ENCODE measurements at places on chromosomes 2 and 18.

DNA sequence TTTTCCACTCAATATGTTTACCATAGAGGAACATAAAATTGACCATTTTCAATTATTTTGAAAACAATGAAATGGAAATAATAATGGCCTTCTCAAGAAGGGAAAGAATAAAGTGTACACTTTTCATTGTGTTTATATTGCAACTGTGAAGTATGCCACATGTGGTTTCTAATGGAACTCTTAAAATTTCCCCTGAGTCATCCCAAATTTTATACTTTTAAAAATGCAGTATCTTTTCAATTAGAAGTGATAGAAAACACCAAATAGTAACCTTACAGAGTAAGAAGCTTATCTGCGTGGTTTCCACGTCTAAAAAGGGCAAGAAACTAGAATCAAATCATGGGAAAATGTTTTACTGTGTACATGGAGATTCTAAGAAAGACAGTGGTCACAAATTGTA, 70.0 kb downstream of the SCG2 start:
- DNase-seq, result no peak

DNA sequence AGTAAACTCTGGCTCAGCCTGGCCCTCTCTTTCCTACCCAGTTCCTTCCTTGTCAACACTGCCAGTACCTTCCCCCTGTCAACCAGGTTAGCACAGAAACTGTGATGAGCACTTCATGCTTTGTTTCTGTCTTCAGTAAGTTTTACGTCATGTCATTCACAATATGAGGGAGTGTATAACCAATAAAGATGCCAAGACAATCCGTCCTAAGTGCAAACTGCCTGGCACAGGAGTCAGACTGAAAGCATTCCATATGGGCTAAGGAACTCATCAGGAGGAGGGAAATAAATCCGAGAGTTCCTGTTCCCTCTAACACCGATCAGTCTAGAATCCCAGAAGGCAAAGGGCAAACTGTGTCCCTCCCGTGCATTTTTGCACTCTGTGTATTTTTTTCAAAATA, 507.2 kb downstream of the CMPK2 start:
- DNase-seq, result no peak

DNA sequence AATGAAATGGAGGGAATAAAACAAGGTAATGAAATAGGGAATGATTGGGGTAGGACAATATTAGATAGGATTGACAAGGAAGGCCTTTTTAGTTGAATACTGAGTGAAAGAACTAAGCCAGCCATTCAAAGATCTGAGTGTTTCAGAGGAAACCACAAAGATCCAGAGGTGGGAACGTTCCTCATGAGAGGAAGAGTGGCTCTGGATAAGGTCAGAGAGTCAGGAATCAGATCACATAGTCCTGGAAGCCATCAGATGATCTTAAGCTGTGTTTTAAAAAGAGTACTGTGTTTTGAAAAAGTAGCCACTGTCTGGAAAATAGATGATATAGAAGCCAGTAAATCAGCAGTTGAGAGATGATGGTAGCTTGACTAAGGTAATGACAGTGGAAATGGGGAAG, 11.8 kb downstream of the TTLL4 start:
- no peak for DNase-seq

- DNase-seq, result no peak
Measured at GRCh38 chr2:158542577-158542976, 85.8 kb downstream of the PKP4 start.

DNA sequence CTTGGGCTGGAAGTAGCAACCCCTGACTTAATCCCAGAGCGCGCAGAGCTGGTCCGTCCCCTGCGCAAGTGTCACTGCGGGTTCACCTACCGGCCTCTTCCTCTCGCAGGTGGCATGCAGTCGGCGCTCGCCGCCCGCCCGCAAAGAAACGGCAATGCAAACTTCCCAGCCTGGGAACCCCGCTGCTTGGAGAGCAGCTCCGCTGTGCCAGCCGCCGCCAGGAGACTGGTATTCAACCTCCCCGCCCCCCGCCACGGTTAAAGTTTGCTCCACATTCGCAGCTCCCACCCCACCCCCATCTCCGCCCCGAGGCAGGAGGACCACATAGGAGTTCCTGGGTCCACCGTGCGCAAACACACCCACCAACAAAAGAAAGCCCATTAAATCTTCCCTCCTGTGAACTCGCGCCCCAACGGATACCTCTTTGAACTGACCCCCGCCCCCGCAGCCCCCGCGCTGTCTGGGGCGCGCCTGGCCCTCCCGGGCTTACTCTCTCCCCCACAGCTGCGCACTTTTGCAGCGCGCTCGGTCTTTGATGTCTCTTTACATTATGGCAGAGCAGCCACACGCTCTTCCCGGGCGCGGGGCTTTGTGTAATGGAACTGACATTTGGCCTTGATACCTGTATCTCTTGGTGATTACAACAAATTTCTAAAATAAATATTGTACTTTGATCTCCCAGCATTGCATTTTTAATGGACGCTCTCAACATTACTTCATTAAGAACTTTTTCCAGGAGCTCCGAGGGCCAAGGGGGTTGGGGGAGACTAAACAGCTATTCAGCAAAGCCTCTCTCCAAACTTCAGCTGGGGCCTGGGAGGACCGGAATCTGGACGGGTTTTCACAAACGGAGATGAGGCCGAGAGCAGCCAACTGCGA, 3.1 kb upstream of the SP5 start:
- no peak for DNase-seq

DNA sequence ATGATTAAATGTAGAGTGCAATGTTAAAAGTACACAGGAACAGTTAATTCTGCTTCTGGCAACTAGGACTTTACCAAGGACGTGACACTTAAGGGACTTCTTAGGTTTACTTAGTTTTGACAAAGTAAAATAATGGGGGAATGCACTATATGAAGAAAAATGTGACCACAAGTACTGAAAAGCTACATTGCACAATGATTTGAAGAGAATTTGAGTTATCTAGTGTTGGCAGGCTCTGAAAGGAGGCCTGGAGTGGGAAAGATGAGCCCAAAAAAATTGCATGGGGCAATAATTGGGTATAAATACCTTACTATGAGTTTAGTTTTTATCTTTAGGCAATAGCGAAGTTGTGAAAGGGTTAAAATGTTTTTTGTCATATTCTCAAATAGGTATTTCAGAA, 173.7 kb downstream of the DOK6 start:
- no peak for DNase-seq

- DNase-seq, result no peak
Measured at GRCh38 chr2:158142568-158143332, 41.1 kb downstream of the UPP2 start.

DNA sequence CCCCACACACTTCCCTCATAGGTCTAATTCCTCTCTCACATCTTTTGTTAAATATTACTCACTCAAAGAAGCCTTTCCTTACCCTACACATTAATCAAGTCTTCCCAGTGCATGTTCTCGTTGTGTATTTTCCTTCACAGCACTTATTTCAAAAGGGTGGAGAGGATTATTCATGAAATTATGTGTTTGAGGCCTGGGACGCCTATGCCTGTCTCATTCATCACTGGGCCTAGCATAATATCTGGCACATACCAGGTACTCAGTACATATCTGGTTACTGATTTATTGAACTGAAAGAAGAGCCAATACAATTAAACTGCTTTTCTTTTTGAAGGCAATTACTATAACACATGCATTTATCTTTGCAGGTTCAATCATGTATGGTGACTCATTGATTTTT, 15.1 kb upstream of the MALL start:
- DNase-seq, result no peak

DNA sequence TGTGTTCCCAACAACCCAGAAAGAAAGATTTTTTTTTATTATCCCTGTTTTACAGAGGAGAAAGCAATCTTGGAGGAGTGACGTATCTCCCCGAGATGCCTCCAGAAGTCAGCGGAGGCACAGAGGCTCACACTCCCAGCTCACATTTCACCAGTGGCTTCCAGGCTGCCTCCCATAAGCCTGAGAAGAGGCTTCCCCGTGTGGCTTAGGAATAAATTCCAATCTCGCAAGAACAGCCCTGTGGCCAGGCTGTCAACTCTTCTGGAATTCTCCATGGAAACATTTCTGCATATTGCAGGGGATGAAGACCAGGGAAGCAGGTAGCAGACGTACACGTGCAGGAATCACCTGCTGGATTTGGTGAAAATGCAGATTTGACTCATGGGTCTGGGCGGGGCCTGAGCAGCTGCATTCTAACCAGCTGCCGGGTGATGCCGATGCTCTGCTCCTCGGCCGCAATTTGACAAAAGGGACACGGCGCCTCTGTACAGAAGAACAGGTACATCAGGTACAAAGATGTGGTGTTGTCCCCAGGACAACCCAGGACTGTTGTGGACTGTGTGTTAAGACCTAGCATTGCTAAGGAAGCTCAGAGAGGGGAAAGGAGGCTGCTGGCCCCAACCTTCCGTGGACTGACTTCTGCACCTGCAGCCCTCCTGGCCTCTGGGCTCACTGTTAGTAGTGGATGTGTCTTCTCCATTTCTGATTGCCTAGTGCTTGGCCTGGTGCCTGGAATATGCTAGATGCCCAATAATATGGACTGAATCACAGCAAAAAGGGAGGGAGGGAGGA, 114.2 kb upstream of the ID2 start:
- no peak for DNase-seq

DNA sequence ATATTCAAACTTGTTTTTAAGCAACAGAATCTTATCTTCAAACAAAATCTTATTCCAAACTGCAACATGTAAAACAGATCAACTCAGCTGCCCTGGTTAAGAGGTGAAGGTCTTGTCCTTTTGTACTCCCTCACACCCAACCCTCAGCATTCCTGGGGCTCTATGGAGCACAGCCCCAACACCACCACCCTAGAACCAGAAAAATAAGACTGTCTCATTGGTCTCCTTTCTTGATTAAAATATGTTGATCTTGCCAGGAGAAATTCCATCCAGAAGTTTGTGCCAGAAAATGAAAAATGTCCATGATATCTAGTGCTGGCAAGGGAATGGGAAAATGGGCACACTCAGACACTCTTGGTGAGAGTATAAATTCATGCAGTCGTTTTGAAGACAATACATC, 62.1 kb upstream of the TMEM17 start:
- no peak for DNase-seq

DNA sequence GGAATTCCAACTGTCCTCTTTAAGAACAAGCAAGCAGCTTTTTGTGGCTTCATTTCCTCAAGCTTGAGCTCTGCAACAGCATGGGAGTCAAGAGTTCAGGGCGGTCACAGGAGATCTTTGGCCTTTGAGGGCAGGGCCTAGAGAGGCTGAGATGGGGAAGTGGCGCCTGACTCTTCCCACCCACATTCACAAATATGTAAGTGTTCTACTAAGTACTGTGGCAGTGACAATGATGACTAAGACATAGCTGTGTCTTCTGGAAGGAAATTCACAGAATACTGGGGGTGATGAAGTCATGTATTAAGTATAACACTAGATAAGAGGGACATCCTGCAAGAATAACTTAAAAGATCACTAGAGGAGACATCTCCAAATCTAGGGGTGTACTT, 15.0 kb downstream of the RND3 start:
- no peak for DNase-seq

- no peak for DNase-seq
Measured at GRCh38 chr2:180938451-180938850, 42.0 kb upstream of the UBE2E3 start.

- DNase-seq, result no peak
Measured at GRCh38 chr2:11373096-11373495, 28.7 kb upstream of the ROCK2 start.

- no peak for DNase-seq
Measured at GRCh38 chr2:111162718-111163331, 42.1 kb downstream of the BCL2L11 start.

DNA sequence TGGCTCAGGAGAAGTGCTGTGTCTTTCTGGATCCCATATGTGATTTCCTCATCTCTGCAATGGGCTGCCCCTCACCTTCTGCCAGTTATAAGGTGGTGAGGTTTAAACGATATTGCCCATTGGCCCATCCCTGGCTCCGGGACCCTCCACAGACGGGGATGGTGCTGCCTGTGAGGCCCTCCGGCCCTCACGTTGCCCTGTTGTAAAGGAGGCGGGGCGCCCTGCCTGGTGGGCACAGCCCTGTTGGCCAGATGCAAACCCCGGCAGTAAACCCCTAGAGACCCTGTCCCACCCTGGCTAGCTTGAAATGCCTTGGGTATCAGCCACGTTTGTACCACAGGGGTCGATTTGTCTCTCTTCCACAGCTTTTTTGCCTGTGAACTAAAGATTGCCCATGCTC, 7.4 kb downstream of the ARHGEF4 start:
- no peak for DNase-seq

DNA sequence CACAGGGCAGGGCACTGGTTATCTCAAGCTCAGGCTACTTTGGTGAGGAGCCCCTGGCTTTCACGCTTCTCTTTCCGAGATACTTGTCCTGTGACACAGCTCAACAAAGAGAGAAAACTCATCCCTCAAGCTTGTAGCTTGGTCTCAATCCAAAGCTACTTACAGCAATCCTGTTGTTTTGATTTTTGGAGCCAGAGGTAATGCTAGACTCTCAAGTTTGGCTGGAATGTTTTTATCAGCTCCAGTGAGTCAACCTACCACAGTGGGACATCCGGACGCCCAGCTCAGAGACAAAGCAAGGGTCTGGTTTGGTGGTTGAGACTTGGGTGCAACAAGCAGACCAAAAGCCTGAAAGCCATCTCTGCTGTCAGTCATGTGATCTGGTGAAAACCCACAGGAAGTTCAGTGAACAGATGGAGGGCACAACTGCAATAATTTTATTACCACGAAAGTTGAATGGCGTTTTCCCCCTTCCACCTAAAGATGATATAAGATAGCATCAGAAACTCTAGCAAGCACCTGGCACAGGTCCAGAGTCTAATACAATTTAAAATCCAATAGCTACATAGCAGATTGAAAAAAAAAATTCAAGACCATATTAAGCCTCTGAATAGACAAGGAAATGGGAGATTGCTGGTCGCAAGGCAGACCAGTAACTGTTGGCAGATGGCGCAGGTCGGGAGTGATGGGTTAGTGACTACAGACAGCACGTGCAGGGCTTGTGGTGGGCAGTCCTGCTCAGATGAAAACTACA, 102.3 kb upstream of the SMAD7 start:
- DNase-seq, result peak; percentile 27

DNA sequence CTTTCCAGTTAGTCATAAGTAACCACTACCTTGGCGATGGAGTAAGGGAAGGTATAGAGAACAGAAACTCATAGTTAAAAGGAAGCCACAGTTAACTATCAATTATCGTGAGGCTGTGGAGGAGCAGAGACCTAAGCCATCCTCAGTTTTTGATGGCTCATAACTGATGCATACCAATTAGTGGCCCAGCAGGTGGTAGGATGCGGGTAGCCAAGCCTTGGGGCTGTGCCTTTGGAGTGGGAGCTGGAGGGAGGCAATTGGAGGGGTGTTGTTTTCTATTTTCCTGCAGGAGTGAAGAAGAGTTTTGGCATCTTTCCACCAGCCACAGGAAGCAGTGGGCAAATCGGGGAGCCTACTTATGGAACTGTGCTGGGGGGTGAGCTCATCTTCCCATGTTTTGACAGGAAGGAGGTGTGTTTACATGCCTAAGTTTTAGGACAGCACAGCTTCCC, 194.8 kb downstream of the TPGS2 start:
- no peak for DNase-seq

GRCh38 chr2:38959466-38959865, 69.8 kb downstream of the ARHGEF33 start:
- no peak for DNase-seq

GRCh38 chr2:233002829-233003657, 10.0 kb downstream of the NGEF start:
- DNase-seq, result no peak

- no peak for DNase-seq
Measured at GRCh38 chr18:56795381-56795780, 144.2 kb downstream of the WDR7 start.

- no peak for DNase-seq
Measured at GRCh38 chr2:88057437-88057844, 1.9 kb upstream of the KRCC1 start.

GRCh38 chr18:21129566-21130216, 18.1 kb upstream of the ROCK1 start:
- no peak for DNase-seq

GRCh38 chr2:38581193-38582147, 21.3 kb downstream of the HNRNPLL start:
- DNase-seq, result peak; percentile 79
